ENCODE measurements at places on chromosomes 5 and 9.

DNA sequence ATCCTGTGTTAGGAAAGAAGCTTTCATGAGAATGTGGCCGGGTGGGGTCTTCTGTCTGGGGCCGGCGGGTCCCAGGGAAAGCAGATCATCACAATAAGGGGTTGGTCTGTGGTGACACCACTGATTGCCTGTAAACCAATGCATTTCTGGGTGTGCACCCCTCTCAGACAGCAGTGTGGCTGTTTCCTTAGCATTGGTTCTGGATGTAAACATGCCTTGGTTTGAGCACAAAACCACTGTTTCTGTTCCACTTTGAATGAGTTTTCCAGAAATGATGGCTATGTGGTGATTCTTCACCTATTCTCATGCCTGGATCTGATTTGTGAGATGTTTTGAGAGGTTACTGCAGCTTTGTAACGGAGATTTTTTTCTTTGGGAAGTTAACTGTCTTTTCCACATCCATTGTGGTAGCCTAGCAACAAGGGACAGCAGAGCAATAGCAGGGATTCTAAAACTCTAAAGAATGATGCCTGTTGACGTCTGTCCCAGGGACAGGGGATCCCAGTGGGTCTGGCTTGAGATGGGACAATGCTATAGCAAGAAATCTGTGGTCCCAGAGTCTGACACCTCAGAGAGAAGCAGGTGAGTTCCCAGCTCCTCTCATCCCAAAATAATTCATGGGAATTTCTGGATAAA is at the start of gene CCDC192:
TSS of gene CCDC192 (plus strand) at position 466 of the 636 bp plus-strand sequence. CDS start at position 521, 55 bp downstream.
- no peak for DNase-seq

DNA sequence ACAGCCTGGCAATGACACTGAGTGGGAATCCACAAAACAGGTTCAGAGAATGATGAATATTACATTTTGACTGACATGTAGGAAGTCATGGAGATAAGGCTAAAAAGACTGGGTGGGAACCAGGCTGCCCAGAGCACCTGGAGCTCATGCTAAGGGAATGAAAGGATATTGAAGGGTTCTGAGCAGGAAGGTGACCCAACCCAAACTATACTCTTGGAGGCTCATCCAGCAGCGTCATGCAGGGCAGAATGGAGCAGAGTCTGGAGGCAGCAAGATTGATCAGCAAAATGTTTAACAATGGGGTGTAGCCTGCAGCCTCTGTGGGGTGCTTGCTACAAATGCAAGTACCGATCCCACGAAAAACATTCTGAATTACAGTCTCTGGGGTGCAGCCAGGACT is 120.2 kb downstream of the PSD2 start:
- no peak for DNase-seq

GRCh38 chr5:173835131-173835530 is 53.0 kb upstream of the CPEB4 start:
- no peak for DNase-seq

DNA sequence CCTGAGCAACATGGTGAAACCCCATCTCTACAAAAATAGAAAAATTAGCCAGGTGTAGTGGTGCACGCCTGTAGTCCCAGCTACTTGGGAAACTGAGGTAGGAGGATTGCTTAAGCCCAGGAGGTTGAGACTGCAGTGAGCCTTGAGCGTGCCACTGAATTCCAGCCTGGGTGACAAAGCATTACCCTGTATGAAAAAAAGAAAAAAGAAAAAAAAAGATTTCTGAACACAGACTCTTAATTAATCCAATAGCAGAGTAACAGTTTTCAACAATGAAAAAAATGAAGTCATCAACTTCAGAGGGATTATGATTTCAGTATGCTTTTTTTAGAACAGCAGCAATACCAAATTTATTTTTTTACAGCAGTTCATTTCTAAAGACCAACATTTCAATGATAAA is 118.8 kb upstream of the TNPO1 start:
- no peak for DNase-seq

DNA sequence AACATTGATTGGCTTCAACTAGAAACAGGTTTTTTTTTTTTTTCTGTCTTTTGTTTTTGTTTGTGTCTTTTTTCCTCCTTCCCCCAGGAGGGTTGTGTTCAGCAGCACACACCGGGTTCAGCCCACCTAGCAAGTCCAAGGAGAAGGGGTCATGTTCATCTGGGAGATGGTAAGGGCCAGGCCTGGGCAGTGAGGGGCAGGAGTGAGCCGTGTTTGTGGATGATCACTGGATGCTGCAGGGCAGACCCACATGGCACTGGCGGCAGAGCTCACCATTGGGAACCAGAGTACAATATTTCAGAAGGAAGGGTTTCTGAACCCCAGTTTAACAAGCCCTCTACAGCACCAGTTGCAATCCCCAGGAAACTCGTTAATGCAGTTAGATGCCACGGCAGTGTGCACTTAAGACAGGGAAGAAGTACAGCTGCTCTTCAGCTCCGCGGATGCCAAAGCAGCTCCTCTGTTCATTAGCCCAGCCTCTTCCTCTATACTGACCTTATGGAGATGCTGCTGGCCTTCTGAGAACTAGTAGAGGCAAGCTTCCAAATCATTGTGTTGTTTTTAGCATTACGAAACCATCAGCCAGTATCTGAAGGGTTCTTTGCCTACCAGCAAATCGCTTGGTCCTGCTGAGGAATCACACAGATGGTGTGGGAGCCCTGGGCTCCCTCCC is 508.2 kb upstream of the WWC1 start:
- no peak for DNase-seq

- DNase-seq, result no peak
Measured at GRCh38 chr9:37740128-37740527, 13.5 kb upstream of the TRMT10B start.

GRCh38 chr5:11385901-11386293 is 518.3 kb downstream of the CTNND2 start:
- no peak for DNase-seq

DNA sequence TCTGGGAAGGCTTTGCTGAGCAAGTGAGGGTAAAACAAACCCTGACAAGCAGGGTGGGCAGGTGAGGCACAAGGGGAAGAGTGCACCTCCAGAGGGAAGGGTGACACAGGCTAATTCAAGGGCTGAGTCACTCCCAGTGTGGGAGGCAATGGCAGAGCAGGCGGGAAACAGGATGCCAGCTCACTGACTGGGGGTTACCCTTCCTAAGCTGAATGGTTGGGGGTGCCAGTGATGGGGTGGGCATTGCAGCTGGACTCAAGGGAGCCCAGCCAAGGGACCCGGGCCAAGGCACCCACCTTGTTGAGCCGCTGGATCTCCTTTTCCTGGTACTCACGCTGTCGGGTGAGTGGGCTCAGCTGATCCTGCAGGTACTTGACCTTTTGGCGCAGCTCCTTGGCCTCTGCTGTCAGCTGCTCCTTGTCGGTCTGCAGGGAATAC is 18.4 kb downstream of the GPX3 start:
- DNase-seq, result no peak

DNA sequence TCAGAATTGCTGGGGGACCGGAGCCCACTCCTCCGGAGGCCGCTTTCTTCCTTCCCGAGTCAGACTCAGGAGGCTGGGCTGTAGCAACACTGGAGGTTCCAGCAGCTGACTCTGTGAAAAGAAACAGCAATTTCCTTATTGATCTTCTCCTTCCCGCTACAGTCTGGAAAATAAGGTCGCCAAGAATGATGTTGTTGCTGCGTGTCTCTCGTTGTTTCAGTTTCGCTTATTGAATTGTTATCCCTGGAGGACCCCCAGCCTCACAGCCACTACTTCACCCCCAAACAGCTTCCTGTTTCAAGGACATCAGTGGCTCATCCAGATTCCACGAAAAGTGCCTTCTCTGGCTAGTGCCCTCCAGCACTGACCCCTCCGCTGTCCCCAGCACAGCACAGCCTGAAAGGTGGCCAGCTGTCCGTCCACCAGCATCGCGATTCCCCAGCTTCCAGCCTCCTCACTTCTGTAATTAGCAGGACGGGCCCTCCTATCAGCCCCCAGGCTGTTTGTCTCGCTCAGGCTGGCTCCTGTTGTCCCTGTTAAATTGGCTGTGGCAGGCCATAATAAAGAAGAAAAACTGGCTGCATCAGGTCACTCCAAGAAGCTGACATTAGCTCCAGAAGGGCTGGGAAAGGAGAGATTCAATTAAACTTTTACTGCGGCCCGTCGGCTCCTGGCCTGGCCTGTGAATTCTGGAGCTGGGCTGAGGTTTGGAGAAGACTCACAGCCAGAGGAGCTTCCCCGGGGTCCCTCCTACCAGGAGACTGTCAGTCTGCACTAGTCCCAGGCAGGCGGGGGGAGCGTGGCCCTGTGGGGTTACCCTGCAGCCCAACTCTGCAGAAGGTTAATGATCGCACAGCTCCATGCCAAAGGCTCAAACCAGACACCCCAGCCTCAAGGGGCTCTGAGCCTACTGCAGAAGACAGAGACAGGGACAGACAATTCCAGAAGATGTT is 40.5 kb downstream of the OLFM1 start:
- no peak for DNase-seq

- DNase-seq, result no peak
Measured at GRCh38 chr9:19379697-19380046, 364 bp downstream of the RPS6 start.

- DNase-seq, result no peak
Measured at GRCh38 chr9:77212801-77213200, 35.5 kb downstream of the VPS13A start.

- no peak for DNase-seq
Measured at GRCh38 chr5:64653766-64654560, 36.3 kb upstream of the SHISAL2B start.

- DNase-seq, result peak; percentile 84
Measured at GRCh38 chr5:138178516-138179276, at the start of the genes BRD8 and KIF20A. TSS of gene BRD8 (minus strand) at chr5:138178630. CDS start at chr5:138178614, 16 bp downstream. TSS of gene KIF20A (plus strand) at chr5:138179112. CDS start at chr5:138179681, 569 bp downstream.

Measured in activated T-cell treated with anti-CD3 and anti-CD28 coated beads for 1 hour (primary cell).